ENCODE measurements at places on chromosomes 16 and 17.

- DNase-seq = no peak
Measured at GRCh38 chr17:49252148-49252695, 21.6 kb upstream of the PHOSPHO1 start.

- DNase-seq = no peak
Measured at GRCh38 chr16:28218109-28218508, 6.3 kb upstream of the XPO6 start.

DNA sequence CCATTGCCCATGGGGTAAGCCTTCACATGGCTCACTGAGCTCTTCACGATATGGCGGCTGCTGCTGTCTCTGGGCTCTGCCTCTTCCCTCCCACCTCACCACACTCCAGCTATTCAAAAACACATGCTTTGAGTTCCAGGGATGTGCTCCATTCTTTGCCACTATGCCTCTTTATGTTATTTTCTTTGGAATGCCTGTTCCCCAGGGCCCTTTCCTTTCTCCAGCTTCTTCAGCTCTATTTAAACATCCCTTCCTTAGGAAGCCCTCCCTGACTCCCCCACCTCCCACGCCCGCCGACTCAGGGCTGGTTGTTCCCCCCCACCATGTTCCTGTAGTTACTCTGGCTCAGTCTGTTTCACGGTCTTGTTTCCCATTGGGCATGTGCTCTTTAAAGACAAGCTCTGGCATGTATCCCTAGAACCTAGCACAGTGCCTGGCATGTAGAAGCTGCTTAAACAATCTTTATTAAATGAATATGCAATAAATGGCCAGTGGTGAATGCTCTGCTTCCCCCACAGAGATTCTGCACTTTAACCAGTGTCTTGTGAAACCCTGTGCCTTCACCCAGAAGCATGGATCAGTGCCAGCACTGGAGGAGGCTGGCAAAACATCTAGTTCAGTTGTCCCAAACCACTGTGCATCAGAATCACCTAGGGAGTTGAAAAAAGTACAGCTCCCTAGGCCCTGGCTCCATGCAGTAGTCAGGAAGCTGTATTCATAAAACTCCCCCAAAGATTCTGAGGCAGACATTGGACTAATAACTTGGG is 6.9 kb downstream of the MYCBPAP start:
- DNase-seq = no peak

GRCh38 chr17:42399948-42400843 is 12.0 kb upstream of the STAT3 start:
- no peak for DNase-seq

GRCh38 chr17:1104222-1104621 is 75.6 kb downstream of the ABR start:
- no peak for DNase-seq

DNA sequence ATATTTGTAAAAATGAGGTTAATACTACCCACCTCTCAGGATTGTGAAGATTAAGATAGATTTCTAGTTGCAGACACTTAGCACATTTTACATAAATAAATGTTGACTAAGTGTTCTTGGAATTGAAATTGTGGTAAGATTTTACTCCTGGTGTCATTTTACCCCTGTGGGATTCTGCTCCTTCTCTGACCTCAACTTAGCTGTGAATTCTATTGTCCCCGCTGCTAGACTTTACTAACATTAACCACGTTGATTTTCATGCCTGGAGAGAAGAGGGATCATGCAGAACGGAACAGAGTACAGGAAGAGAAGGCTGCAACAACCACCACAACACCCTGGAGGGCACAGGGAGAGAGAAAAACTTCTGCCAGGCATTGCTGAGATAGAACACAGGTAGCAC is 2.1 kb upstream of the TOM1L1 start:
- DNase-seq = no peak

- no peak for DNase-seq
Measured at GRCh38 chr16:85917012-85917411, 18.1 kb downstream of the IRF8 start.

GRCh38 chr16:21568502-21569189 is 30.7 kb upstream of the METTL9 start:
- DNase-seq = no peak

GRCh38 chr17:73013816-73014663 is 78.4 kb downstream of the SLC39A11 start:
- DNase-seq = no peak

GRCh38 chr16:31529108-31529936 is 1.6 kb downstream of the AHSP start:
- DNase-seq = no peak

DNA sequence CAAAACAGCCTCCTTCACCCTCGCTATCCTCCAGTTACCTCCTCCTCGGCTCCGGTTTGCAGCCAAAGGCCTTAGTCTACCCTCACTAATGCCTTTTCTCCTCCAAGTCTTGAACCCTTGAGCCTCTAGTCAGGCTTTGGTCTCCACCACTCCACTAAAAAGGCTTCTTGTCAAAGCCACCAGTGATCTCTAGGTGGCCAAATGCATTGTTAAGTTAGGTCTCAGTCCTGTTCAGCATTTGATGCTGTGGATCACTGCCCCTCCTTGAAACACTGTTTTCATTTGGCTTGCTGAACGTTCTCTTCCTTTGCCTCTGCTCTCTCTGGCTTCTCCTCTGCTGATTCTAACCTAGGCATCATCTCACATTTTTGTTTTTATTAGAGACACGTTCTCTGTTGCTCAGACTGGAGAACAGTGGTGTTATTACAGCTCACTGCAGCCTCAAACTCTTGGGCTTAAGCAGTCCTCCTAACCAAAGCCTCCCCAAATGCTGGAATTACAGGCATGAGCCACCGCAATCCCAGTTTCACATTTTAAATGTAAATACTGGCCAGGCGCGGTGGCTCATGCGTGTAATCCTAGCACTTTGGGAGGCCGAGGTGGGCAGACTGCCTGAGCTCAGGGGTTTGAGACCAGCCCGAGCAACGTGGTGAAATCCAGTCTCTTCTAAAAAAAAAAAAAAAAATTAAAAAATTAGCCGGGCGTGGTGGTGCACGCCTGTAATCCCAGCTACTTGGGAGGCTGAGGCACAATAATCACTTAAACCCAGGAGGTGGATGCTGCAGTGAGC is 1.1 kb downstream of the SGF29 start:
- DNase-seq = no peak

GRCh38 chr17:14352136-14352535 is 51.3 kb downstream of the HS3ST3B1 start:
- DNase-seq = no peak

DNA sequence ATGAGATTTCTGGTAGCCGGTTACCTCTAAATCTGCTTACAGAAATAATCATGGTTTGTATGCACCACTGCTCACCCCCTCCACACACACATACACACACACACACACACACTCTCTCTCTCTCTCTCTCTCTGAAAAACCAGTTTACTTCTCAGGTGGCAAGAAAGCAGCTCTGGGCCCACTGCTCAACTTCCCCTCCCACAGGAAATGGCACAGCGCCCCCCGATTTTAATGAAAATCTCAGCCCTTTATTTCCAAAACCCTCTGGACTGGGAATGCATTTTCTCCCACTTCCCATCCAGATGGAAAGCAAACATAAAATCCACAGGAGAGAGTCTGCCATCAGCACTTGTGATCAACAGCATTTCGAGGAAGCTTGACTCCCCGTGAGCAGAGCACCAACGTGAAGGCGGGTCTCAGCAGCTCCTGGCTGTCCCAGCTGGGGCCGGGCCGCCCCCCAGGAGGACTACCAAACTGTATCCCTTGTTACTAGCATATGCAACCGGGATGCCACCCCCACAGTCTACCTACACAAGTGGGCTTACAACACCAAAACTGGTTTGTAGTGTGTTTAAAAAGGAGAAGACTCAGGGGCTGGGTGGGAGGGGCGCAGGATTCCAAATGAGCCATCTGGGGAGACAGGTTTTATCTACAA is 121.1 kb downstream of the SLC39A11 start:
- no peak for DNase-seq

- DNase-seq = no peak
Measured at GRCh38 chr17:51941272-51941671, 217.2 kb downstream of the CA10 start.

DNA sequence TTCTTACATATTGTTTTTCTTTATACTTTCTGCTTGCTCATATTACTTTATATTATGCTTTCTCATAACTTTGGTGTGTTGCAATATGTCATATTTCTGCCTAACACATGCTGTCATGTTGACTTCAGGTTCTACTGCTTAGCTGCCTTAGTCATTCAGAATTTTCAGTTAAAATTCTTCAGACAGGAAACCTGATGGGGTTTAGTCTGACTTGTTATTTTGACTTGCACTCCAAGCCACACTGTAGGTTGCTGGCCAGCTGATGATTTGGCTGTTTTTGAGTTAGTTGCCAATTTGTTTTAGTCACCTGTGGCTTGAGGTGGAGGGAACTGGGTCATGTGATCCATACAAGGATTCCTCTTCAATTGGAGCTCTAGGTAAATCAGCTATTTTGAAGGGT is 315.4 kb downstream of the MAP2K6 start:
- no peak for DNase-seq

- no peak for DNase-seq
Measured at GRCh38 chr17:78307887-78308638, 51.8 kb downstream of the SOCS3 start.

GRCh38 chr16:53087101-53087500 is 32.3 kb downstream of the CHD9 start:
- DNase-seq = no peak

DNA sequence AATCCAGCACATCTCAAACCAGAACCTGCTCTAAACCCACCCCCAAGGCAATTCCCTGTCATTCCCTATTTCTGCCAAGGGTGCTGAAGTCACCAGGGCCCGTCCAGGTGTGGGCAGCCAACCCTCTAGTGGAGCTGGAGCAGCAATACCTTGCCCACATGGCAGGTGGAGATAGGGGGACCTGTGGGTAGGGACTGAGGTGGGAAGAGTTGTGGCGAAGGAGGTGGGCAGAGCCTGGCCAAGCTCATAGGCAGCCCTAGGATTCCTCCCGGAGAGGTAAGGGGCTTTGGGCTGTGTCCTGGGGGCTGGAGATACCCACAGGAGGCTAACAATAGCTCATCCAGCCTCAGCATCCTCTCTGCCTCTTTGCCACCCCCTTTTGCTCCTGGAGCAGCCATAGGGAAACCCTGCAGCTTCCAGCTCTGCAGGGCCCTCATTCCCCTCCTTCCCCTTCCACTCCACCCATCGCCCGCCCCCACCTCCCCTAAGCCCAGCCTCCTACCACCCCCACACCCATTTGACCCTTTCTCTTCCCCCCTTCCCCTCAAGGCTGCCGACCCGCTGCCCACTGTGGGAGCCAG is 30.4 kb upstream of the CRHR1 start:
- no peak for DNase-seq

- no peak for DNase-seq
Measured at GRCh38 chr16:85838381-85838780, 38.9 kb downstream of the COX4I1 start.

DNA sequence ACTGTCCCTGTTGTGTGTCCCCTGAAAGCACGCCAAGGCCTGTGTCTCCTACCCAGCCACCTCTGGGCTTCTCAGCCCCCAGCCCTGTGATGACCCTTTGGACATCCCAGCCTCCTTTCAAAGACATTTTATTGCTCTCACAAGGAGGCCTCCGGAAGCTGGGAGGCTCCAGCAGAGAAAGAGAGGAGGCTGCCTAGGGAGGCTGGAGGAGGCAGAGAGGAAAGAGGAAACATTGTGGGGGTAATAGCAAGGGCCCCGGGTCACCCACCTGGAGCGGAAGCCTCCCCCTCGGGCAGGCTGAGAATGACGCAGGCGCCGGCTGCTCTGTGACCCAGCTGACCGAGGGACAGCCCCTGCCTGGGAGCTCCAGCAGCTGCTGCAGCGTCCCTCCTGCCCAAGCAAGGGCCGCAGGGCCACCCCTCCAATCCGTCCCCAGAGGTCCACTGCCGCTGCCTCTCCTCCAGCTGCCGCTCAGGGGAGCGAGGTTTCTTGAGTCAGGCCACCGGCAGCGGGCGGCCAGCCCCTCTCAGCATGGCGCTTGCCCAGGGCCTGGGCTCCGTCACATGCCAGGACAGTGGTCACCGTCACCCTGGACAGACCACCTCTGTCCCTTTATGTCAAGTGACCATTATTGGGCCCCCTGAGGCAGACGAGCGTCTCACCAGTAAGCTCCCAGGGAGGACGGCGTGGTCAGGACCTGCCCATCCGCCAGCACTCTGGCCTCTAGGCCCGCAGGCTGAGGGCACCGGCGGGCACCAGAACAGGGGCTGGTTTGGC is 29.3 kb downstream of the ACTG1 start:
- DNase-seq = no peak

- DNase-seq = no peak
Measured at GRCh38 chr17:33164169-33164881, 128.8 kb downstream of the ASIC2 start.

GRCh38 chr17:77829843-77830799 is 128.4 kb upstream of the TNRC6C start:
- no peak for DNase-seq

- no peak for DNase-seq
Measured at GRCh38 chr16:61909074-61909473, 127.2 kb downstream of the CDH8 start.

GRCh38 chr16:61945511-61945910 is 90.7 kb downstream of the CDH8 start:
- DNase-seq = no peak

GRCh38 chr16:4623593-4623992 is 1.0 kb upstream of the MGRN1 start:
- no peak for DNase-seq

- no peak for DNase-seq
Measured at GRCh38 chr16:68070249-68070730, 14.9 kb upstream of the NFATC3 start.

- no peak for DNase-seq
Measured at GRCh38 chr17:77814091-77814772, 144.3 kb upstream of the TNRC6C start.

GRCh38 chr17:70520447-70520846 is 351.1 kb downstream of the KCNJ2 start:
- no peak for DNase-seq

DNA sequence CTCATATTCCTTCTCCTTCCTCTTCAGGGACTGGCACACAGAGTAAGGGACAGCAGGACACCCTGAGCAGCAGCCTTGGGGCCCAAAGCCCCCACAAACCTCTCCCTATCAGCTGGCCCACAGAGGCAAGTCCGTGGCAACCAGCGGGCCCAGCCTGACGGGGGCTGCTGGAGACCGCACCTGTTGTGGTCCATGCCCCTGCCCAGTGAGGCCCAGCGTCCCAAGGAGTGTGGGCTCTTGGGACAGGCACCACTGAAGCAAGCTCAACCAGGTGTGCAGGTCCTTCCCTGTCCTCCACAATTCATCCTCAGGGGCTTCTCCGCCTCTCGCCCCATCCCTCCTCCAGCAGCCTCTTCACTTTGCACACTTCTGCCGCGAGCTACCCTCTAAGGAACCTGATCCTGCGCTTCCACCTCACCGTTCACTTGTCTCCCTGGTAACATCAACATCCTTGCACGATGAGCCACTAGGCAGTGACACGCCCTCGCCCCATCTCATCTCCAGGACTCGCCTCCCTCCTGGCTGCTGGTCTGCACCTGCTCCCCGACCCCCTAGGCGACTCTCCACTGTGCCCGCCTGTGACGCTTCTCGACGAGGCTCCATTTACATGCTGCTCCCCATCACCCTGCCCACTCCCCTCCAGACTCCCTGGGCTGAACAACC is 12.7 kb downstream of the MNT start:
- no peak for DNase-seq

Data from activated CD8-positive, alpha-beta memory T cell treated with anti-CD3 and anti-CD28 coated beads for 1 hour (primary cell).